ENCODE measurements at places on chromosomes 5 and 9.

DNA sequence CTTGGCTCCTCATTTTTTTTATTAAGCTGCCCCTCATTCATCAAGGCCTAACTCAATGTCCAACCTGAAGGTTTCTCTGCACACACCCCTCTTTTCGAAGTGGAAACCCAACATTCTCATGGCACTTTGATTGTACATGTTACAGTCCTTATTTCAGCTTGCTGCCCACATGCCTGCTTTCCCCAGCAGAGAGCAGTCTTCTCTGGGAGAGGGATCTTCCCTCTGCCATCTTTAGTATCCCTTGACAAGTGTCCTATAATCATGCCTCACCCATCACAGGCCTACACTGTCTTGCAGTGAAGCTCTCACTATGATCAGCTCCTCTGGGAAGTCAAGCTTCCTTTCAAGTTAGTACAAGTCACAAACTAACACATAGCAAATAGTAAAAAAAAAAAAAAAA lies 175.1 kb downstream of the ACER2 start:
- no peak for DNase-seq

GRCh38 chr5:157126-157715 lies 34.1 kb upstream of the LRRC14B start:
- no peak for DNase-seq

GRCh38 chr5:41754857-41755256 lies 115.4 kb downstream of the OXCT1 start:
- DNase-seq, result peak; percentile 5

GRCh38 chr9:88173378-88173999 lies 35.2 kb upstream of the SPATA31C2 start:
- DNase-seq, result peak; percentile 74

DNA sequence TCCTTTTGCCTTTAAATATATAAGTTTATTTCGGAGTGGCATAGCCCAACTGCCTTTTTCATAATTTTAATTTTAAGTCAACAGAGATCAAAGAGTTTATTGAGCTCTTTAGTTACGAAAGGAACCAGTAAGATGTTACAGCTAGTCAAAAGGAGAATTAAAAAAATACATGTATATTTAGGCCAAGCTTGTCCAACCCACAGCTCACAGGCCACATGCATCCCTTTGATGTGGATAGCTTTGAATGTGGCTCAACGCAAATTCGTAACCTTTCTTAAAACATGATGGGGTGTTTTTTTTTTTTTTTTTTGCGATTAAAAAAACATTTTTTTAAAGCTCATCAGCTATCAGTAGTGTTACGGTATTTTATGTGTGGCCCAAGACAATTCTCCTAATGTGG lies 50.2 kb upstream of the IL31RA start:
- peak; percentile 75 for DNase-seq

DNA sequence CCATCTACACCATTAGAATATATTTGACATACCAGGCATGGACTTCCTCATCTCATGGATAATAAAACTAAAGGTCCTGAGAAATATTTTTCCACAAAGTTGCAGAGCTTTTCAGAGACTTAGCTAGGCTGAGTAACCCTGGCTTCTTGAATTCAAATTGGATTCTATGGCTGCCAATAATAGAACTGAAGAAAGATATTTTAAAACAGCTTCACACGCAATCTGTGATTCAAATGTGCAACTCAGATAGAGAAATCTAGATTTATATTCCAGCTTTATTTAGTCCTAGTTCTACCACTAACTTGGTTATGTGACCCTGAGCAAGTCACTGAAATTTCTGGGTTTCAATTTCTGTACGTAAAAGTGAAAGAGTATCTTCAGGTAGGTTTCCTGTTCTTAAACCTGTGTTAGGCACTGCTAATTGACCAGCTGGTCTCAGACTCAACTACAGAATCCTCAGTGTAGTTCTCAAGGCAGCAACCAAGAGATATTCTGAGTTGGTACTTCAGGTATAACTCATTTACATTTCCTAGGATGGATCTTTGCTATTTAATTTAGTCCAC lies 235.3 kb downstream of the GABRB2 start:
- no peak for DNase-seq

- DNase-seq, result no peak
These were observed 111.0 kb upstream of the RAI14 start for GRCh38 chr5:34545164-34545563.

DNA sequence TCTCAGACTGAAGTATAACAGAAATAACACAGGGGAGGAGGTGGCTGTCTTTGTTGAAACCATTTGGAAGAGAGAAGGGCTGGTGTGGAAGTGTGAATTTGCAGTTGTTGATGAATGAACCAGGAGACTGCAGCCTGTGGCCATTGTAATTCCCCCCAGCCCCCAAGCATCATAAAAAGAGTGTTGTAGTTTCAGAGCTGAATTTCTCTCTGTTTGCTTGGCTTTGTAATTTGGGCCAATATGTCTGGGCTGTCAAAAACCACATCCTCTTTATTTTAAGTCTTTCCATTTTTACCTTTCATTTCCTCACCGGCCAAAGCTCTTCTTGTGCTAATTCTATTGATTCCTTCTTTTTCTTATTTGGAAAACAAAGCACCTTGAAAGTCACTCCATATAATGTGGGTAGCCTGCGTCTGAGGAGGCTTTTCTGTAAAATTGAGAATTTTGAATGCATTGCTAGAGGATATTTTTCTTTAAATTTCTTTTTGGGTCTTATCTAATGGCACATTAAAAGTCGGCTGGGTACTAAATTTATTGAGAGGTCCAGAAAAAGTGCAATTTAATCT lies 383.3 kb downstream of the OSTF1 start:
- no peak for DNase-seq

- DNase-seq, result peak; percentile 68
These were observed 2.5 kb upstream of the SEC16A start for GRCh38 chr9:136485049-136486045.

DNA sequence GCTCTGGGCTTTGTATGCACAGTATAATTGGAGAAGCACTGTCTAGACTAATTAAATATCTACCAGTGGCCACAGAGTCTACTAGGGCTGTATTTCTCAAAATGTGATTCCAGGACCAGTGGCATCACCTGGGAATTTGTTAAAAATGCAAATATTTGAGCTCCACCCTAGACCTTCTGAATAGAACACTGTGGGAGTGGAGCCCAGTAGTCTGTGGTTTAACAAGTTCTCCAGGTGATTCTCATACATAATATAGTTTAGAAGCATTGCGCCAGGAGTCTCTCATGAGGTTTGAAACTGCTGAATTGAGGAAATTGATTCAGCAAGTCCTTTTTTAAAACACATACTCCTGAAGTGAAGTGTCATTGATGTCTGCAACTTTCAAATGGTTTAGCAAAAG lies 74.7 kb downstream of the FCHO2 start:
- DNase-seq, result no peak

GRCh38 chr5:59186623-59187022 lies 603.7 kb downstream of the RAB3C start:
- DNase-seq, result no peak

DNA sequence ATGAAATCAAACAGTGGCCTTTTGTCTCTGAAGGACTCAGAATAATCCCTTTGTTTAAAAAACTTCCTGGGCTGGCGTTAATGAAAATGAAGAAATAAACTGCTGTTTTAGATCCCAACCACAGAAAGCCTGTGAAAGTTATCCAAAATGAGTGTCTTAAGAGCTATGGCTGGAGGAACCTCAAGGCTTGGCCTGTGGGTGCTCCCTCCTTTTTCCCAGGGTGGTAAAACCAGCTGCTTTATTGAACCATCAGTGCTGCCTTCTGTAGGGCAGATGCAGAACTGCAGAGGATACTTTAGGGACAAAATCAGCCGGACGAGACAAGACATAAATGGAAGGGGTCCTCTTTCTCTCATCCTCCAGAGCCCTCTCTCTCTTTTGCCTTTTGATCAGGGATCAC lies 100.9 kb downstream of the SMARCA2 start:
- DNase-seq, result no peak

DNA sequence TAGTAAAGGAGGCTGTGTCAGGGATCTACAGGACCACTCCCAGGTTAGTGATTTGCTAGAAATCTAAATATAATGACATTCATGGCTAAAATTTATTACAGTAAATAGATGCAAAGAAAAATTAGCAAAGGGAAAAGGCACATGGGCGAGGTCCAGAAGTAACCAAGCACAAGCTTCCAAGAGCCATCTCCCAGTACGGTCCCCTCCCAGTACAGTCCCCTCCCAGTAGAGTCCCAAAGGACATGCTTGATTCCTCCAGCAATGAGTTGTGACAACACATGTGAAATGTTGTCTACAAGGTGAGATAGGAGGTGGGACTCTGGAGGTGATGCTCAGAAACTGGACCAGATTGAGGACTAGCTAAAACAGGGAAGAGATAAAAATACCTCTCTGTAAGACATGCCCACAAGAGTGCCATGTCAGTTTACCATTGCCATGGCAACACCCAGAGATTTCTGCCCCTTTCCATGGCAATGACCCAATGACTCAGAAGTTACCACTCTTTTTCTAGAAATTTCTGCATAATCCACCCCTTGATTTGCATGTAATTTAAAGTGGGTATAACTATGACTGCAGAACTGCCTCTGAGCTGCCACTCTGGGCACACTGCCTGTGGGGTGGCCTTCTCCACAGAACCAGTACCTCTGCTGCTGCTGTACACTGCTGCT lies 27.9 kb upstream of the CEMIP2 start:
- DNase-seq, result no peak

DNA sequence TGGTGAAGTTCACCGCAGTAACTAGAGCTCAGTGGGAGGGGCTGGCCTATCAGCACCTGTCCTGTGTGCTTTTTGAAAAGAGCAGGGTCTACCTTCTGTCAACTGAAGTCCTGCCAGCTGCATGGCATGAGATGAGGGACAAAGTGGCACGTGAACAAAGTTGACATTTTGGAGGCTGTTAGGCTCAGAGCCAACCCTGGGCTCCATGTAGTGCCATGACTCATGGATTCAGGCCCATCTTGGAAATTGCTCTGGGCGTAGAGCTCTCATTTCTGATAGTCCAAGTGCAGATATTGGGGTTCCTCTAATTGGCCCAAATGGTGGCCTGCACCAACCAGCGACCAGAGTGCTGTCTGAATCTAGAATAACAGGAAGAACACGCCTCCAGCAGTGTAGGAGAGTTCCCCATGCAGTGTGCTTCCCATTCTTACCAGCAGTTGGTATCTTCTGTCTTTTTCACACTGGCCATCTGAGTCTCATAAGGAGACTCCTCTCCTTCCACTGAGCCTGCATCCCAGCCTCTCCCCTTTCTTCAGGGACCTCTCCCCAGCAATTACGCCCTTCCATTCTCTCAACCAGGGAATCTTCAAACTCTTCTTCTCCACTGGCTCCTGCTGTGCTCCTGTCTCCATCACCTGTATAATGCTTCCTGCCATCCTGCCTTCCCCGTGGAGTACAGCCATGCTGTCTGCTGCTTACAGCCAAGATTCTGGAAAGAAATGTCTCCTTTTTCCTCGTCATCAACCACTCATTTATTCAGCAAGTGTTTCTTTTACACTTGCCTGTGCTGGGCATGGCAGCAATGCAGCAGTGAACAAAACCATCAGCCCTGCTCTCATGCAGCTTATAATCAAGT lies 30.4 kb downstream of the IRF1 start:
- DNase-seq, result peak; percentile 93

DNA sequence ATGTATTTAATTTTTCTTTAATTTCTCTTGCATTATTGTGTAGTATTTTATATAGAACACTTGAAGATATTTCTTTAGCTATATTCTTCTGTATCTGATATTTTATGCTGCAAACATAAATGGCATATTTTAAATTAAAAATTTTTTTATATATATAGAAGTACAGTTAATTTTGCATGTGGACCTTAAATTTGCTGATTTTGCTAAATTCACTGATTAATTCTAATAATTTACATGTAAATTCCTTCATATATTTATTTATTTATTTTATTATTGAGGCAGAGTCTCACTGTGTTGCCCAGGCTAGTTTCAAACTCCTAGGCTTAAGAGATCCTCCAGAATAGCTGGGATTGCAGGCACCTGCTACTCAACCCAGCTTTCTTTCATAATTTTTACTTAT lies 276.9 kb downstream of the PRR16 start:
- DNase-seq, result no peak

DNA sequence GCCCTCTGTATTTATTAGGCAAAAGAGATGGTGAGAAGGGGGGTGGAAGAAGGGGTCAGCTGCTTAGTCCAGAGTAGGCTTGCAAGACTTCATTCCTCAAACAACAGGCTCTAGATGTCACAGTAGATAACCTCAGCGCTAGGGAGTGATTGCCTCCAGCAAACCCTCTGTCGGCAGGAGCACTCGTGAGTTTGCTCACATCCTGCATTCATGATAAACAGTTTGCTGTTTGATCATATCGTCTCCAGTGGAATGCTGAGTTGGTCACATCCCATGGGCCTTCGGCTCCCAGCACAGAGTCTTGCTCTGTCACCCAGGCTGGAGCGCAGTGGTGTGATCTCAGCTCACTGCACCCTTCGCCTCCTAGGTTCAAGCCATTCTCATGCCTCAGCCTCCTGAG lies 3.6 kb downstream of the TTC23L start:
- DNase-seq, result no peak

DNA sequence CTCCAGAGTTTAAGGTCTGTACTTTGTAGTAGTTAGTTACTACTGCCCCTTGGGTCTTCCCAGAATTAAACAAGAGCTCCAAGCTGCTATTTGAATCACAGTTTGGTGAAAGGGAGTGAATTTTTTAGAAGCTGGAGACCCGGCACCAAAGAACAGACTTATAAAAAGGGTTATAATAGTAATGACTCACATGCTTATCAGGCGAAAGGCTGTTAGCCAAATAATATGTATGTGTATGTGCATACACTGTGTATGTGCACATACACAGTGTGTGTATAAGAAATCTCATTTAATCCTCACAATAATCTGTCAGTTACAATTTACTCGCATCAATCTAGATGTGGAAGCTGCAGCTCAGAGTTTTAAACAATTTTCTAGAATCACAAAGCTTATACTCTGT lies 59.5 kb upstream of the ITGA1 start:
- no peak for DNase-seq

DNA sequence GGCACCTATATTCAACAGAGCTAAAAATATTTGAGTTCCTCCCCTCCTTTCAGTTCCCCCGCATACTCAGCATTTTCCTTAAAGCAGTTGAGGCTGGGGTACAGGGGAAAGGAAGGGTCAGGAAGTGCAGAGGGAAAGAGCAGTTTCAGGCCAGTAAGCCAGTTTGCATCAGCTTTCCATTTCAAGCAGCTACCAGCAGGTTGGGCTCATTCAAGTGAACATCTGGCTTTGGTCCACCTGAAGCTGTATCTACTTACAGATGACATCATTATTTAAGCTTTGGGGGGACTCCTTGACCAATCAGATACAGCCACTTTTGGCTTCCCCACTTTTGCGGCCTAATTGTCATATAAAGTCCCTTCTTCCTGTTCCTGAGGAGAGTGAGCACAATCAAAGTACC lies 8.2 kb upstream of the ACO1 start:
- no peak for DNase-seq

GRCh38 chr5:87313216-87313615 lies 45.5 kb downstream of the RASA1 start:
- DNase-seq, result no peak

GRCh38 chr5:55864606-55865541 lies 13.7 kb downstream of the IL31RA start:
- DNase-seq, result no peak
